ENCODE measurements at places on chromosomes 3 and 15.

GRCh38 chr3:169913323-169913722 is 2.0 kb downstream of the SAMD7 start:
- no peak for DNase-seq

- DNase-seq, result no peak
These were observed 114.6 kb downstream of the CCNL1 start for GRCh38 chr3:157045238-157045850.

DNA sequence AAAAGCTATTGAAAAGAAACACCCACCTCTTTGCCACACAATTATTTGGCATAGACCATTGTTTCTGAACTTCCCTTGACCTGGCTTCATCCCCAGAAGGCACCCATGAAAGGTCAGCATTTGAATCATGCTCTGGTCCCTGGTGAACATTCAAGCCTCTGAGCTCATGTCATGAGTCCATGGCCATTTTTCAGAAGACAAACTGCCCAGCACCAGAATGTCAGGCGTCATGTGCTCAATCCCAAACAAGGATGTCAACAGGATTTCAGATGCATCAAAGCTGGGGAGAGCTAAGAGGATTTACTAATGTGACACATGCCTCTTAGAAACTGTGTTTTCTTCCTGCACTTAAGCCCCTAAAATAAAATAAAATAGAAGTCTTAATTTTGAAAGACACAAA is 41.3 kb downstream of the TMED3 start:
- no peak for DNase-seq

DNA sequence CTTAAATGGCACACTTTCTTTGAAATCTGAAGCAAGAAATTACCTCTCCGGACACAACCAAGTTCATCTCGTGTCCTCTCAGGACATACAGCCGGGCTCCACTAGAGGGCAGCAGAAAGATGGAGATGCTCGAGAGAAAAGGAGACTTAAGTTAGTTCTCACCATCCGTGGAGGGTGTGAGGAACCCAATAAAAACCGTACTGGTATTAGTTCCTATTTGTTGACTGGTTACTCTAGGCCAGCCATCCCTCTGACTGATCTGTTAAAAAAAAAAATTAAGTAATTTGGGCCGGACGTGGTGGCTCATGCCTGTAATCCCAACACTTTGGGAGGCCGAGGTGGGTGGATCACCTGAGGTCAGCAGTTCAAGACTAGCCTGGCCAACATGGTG is 7.9 kb upstream of the CYP11A1 start:
- peak; percentile 87 for DNase-seq

DNA sequence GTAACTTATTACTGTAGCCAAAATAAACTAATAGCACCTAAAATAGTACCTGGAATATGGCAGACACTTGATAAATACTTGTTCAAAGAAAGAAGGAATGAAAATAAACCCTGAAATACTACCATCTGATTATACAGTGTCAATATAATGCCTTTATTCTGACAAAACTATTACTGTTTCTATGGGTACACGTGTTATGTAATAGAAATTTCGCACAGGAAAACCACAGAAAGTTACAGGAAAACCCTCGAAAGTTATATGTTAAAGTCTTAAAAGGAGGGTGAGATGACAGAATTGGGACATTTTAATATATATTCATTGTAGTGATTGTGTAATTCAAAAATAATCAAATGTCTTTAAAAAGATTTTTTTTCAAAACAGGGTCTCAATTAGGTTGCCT is 28.8 kb downstream of the ETFA start:
- DNase-seq, result no peak

DNA sequence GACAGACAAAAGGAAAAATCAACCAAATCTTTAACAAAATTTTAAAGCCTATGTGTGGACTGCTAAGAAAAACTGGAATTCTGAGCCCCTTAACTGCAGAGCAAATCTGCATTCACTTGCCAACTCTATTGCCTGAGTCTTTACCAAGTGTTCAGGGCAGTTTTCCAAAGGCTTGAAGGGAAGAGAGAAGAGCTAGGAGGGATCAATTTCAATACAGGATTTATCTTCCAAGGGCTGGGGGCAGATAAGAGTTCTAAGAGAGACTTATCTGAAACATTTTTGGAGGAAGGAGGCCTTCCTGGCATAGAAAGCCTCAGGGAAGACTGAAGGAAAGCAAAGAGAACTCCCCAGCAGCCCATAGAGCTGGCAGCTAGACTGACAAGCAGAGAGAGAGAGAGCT is 31.4 kb upstream of the LSAMP start:
- DNase-seq, result no peak

DNA sequence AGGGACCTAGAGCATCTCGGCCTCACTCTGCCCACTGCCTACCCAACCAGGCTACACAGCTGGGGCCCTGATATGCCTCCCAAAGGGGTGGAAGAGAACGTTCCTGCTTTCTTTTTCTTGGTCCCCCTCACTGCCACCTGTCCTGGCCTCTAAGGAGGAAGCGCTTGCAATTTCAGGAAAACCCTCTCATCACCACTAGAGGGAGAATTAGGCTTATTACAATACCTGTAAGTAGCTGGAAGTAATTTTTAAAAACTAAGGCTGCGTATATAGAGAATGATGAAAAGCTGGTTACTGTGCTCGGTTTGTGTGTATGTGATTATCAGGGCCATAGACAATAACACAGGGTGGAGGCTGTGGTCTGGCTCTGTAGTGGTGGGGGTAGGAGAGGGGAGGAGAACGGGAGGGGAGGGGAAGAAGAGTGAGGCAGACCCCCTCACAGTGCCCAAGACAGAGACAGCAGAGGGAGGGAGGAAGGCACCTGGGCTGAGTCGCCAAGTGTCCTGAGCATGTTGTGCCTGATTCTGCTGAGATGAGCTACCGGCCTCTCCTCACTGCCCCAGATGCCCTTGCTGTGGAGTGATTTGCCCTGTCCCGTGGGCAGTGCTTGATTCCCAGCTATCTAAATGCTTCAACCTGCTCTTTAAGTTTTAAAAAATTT is 3.3 kb downstream of the GABRG3 start:
- DNase-seq, result peak; percentile 37

GRCh38 chr3:31197941-31198340 is 303.5 kb upstream of the GADL1 start:
- DNase-seq, result peak; percentile 44

GRCh38 chr15:76312540-76313174 is 1.4 kb upstream of the ETFA start:
- peak; percentile 36 for DNase-seq

GRCh38 chr3:96863129-96863740 is 48.8 kb downstream of the EPHA6 start:
- DNase-seq, result peak; percentile 56

DNA sequence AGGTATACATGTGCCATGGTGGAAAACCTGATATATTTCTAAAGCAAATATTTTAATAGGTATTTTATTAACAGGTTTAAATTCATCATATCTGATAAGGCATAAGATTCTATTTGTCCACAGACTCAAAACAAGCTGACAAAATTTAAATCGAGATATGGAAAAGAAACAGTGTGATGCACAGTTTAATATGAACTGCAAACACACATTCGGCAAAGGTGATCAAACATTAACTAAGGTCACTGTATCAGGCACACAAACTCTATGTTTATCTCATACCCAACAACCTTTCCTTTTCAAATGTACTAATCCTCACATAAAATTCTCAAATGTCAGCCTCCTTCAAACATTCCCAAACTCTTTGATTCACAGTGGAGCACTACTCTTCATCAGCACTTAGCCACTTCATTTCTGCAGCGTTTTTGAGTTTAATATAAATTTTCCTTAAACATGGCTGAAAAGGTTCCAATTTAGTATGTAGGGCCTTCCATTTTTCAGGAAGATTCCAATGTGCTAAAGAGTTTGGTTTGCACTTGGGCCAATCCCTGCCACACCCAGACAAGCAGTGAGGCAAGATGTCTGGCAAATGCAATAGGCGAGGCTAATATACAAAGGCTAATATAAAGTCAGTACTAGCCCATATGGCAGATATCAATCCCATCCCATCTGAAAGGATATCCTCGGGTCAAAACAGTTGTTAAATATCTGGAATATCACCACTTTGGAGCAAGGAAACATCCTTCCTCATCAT is 84.6 kb downstream of the GBE1 start:
- no peak for DNase-seq

GRCh38 chr3:133880886-133881455 is 14.7 kb downstream of the RAB6B start:
- DNase-seq, result no peak

- no peak for DNase-seq
These were observed 888.9 kb downstream of the SQOR start for GRCh38 chr15:46523701-46524100.

GRCh38 chr15:101167753-101168462 is 83.9 kb downstream of the CHSY1 start:
- peak; percentile 71 for DNase-seq

GRCh38 chr3:4778119-4778518 is 201.1 kb upstream of the BHLHE40 start:
- no peak for DNase-seq

- DNase-seq, result no peak
These were observed 345.3 kb upstream of the ICE2 start for GRCh38 chr15:60824196-60824595.

DNA sequence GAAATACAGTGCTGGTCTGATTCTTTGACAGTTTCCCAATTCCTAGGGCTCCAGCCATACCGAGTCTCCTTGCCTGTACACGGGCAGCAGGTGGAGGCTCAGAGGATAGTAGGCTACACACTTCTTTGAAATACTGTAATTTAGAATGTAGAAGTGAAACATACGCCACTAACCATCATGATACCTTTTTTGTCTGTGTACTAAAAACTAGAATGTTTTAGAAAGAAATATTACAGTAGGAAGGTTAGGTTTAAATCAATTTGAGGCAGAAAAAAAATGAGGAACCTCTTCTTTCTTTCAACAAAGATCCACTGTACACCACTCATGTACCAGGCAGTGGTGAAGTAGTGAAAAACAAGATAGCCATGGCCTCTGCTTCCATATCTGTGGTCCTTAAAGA is 354.7 kb downstream of the MCTP2 start:
- DNase-seq, result no peak

DNA sequence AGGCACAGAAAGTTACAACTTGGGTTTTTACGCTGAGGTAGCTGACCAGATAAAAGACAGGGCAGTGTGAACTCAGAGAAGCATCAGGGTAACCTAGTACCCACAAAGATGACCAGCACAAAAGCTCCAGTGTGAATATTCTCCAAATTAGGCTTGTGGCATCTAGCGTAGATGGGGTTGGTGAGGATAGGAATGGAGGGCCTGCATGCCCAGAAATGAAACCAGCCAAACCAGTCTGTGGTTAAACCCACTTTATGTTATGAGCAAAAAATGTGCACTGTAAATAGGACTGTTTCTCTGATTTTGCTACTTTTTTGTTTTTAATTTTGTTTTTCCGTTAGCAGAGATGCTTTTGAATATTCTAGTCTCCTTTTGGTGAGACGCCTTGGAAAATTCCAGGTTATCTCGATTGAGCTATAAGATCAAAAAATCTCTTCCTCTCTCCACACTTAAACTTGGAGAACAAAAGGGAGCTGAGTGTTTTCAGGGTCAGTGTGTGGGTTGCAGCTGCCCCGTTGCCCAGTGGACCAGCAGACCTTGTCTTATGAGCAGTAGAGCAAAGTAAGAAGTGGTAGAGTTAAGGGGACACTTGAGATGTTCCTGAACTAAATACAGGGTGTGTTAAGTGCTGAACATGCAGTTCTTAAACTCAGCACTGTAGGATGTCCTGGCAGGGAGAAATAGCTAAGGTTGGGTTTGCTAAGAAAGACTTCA is 132.9 kb downstream of the C3orf38 start:
- no peak for DNase-seq

DNA sequence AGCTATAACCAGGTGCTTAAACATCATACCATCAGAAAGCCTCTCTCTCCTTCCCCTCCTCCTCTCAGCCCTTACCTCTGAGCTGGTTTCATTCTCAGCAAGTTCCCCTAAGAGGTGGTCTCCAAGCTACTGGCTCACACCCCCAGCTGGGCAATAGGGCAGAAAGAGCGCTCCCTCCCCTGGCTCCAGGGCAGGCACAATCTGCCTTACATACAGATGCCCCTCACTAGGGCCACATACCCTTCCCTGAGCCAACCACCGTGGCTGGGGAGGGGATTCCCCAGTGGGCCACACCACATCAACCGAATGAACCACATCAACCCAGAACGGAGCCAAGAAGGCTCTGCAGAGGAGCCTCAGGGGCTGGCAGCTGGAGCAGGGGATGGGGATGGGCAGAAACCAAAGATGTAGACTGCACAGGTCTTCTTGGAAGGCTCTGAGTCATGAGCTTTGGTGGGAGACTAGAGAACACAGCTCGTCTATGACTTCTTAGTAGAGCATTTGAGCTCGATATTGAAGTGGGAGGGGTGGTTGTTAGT is 4.6 kb upstream of the FBLN2 start:
- peak; percentile 98 for DNase-seq

- no peak for DNase-seq
These were observed 97.0 kb downstream of the FLNB start for GRCh38 chr3:58105196-58105595.

- DNase-seq, result peak; percentile 67
These were observed 59.7 kb downstream of the NOX5 start for GRCh38 chr15:69074001-69074842.

DNA sequence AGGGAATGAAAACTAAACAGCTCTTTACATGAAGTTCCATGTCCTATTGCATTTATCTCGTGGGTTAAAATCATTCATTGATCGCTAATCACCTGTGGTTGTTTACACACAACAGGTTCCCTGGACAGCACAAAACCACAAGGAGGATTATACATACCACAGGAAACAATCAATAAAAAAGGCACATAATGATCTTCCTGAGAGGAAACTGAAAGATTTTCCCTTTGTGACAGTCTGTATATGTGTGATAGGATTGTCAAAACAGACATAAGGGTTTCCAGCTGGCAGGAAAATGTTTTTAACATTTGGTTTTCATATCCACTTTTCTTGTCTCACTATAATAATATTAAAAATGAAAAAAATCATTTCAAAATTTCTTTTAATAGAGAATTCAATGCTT is 541.8 kb downstream of the NLGN1 start:
- DNase-seq, result no peak

GRCh38 chr15:51267051-51267702 is 71.2 kb downstream of the CYP19A1 start:
- peak; percentile 66 for DNase-seq

DNA sequence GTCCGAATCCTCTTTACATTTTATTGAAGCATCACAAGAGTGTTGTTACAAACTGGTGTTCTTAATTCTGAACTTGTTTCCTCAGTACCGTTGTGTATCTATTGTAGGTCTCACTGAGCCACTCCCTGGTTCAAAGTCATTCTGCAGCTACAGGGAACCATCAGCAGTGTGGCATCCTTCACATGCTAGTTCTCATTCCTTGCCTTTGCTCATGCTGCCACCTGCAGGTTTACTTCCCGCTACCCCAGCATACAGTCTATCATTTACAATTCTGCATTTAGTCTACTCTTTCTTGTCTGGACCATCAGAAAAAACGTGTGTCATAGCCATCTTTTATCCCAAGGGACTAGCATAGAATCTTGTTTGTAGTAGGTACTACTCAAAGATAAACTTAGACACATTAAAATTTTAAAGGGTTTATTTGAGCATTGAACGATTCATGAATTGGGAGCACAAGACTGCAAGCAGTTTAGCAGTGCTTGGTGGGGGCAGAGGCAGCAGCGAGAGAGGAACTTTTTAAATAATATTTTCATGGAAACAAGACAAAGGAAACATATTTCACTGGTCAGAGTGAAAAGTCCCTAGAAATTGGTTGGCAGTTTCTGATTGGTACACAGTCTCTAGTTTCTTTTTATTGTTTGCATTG is 402.1 kb downstream of the CADM2 start:
- peak; percentile 1 for DNase-seq

- no peak for DNase-seq
These were observed 113.9 kb downstream of the TMEM108 start for GRCh38 chr3:133152056-133152455.
